ENCODE measurements at places on chromosomes 12 and 14. TPM values are rescaled to one million over a fixed set of nuclear protein-coding genes. Genes with fewer than 3 reads are reported as not detected.

Gene RTL1
- not detected for total RNA-seq

Gene WNT5B
- not detected for total RNA-seq

Gene GUCY2C
- total RNA-seq, result not detected

DNA sequence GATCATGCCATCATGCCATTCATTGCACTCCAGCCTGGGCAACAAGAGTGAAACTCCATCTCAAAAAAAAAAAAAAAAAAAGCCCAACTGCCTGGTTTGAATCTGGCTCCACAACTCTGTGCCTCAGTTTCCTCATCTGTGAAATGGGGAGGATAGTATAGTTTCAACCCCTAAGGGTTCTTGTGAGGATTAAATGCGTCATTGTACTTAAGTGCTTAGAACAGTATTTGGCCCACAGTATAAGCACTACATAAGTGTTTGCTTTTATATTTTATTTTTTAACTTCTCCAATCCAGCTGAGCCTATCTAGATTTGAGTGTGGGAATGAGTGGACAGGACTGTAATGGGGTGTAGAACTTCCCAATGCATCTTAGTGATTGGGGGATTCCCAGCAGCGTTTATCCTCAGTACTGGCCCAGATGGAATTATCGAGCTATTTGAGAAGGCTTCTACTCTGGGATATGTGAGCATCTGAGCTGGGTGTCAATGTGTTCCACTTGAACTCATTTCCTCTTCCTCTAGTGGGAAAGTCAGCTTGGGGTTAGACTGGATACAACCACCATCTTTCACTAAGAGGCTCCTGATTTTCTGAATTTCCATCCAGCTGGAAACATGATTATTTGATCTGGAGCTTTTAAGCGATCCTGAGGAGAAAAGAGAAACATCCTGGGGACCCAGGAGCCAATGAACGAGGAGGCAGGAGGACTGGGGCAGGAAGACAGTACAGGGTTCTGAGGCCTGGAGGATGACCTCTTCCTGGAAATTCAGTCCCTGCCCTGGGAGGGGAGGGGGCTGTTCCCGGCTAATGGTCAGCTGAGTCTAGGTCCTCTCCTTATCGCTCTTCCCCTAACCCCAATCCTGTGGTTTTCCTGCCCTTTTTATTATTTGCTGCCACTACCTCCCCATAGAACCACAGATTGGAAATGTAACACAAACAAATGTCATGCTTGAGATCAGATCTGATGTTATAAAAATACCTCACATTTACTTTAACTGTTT, 9.3 kb upstream of the ESPL1 start:
- H3K4me3 ChIP-seq, result no peak overlapping the region
- peaks cover 1% of the 10 kb centered on the region for H3K36me3 ChIP-seq
- no peak for DNase-seq
- no peaks in the 10 kb centered on the region for H3K27me3 ChIP-seq

- H3K4me3 ChIP-seq, result no peak overlapping the region
- H3K27me3 ChIP-seq, result no peaks in the 10 kb centered on the region
- peaks cover 8% of the 10 kb centered on the region for H3K4me1 ChIP-seq
Observed at GRCh38 chr12:4435537-4435936, 10.1 kb downstream of the FGF6 start.

Gene SLC25A47
- not detected for total RNA-seq

DNA sequence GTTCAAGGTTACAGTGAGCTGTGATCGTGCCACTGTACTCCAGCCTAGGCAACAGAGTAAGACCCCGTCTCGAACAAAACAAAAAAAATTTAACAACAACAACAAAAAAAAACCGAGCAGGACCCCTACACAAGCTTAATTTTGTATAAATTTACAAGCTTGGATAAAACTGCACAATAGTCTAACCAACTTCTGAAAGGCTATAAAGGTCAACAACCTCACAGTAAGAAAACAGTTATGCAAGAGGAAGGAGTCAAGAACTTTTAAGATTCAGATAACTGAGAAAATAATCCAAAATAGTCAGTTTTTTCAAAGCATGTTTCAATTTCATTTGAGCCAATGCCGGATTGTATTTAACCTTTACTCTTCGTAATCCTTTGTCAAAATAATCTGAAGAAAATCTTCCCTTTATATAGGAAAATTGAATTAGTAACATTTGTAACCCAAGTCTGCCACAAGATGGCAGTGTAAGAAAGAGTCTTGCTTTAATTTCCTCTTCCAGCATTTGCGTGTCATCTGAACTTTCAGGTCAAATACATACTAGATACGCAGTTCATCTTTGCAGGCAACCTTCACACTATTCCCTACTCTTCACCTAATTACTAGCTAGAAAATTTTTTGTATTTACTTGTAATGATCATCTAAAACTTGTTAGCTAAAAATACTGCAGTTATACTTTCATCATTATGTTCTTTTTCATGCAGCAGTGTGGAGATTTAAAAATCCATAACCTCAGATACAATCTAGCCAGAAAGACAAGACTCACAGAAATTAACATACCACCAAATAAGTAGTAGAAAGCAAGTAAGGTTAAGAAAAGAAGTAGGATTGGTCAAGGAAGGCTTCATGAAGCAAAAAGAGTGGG, 5.8 kb downstream of the CCNB1IP1 start:
- DNase-seq, result no peak
- peaks cover 49% of the 10 kb centered on the region for H3K36me3 ChIP-seq
- no peak overlapping the region for H3K4me3 ChIP-seq
- H3K27me3 ChIP-seq, result no peaks in the 10 kb centered on the region
- peaks cover 37% of the 10 kb centered on the region for H3K4me1 ChIP-seq

DNA sequence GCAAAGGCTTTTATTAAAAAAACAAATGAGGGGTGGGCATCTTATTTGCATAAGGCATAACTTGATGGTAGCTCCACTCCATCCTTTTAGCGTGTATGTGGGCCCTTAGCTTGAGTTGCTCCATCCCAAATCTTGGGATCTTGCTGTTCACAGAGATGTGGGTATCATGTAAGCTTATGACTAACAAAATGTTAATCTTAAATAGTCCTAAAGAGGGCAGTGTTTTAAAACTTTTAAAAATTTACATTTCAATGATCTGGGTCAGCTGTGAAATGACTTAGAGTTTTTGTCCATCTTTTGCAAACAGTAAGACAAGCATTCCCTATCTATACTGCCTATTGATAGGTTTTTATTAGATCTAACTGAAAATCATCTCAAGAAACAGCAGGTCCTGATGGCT, 86.0 kb downstream of the SLCO1A2 start:
- no peaks in the 10 kb centered on the region for H3K27me3 ChIP-seq
- H3K27ac ChIP-seq, result no peak overlapping the region
- H3K4me1 ChIP-seq, result no peaks in the 10 kb centered on the region

Gene CELA1
- total RNA-seq, result 0.18 TPM

- no peak overlapping the region for H3K4me3 ChIP-seq
- H3K36me3 ChIP-seq, result no peaks in the 10 kb centered on the region
- no peak overlapping the region for H3K27ac ChIP-seq
- H3K4me1 ChIP-seq, result peaks cover 9% of the 10 kb centered on the region
- DNase-seq, result no peak
- peaks cover 19% of the 10 kb centered on the region for H3K27me3 ChIP-seq
Observed at GRCh38 chr12:95574799-95575452, 23.6 kb upstream of the USP44 start.

All from activated CD4-positive, alpha-beta T cell treated with anti-CD3 and anti-CD28 coated beads for 36 hours (primary cell).